ENCODE measurements at places on chromosomes 12 and 14.

DNA sequence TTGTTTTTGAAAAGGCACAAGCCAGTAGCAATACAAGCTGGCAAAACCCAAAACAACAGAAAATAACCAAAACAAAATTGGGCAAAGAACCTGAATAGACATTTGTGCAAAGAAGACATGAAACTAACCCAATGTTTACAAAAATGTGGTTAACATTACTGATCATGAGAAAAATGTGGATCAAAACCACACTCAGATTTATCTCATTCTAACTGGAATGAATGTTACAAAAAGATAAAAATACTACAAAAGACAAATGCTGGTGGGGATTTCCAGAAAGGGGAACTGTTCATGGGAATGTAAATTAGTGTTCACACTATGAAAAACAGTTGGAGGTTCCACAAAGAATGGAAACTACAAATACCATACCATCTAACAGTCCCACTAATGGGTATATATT is 26.6 kb downstream of the ASCL4 start:
- DNase-seq: no peak

GRCh38 chr12:130965214-130965613 is 11.5 kb downstream of the ADGRD1 start:
- DNase-seq: no peak

GRCh38 chr12:108394196-108394595 is 55.1 kb upstream of the CMKLR1 start:
- DNase-seq: no peak

DNA sequence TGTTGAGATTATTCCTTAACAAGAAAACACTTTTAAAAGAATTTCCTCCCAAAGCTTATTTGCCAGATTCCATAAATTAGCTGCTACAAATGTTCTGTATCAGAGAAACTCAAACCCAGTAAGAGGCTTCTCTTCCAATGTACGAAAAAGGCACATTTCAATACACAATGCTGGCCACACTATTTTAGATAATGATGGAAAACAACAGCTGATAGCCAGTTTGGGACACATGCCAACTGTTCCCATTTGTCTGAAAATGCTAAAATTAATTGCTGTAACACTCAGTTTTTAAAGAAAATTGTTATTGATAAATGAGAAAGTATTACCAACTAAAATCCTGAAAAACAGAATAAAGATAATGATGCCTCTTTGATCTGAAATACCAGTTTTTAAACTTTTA is 4.4 kb downstream of the CFL2 start:
- DNase-seq: no peak

GRCh38 chr12:15717940-15718567 is 71.1 kb downstream of the EPS8 start:
- no peak for DNase-seq

- DNase-seq: no peak
Measured at GRCh38 chr14:32497248-32497647, 168.2 kb downstream of the AKAP6 start.

DNA sequence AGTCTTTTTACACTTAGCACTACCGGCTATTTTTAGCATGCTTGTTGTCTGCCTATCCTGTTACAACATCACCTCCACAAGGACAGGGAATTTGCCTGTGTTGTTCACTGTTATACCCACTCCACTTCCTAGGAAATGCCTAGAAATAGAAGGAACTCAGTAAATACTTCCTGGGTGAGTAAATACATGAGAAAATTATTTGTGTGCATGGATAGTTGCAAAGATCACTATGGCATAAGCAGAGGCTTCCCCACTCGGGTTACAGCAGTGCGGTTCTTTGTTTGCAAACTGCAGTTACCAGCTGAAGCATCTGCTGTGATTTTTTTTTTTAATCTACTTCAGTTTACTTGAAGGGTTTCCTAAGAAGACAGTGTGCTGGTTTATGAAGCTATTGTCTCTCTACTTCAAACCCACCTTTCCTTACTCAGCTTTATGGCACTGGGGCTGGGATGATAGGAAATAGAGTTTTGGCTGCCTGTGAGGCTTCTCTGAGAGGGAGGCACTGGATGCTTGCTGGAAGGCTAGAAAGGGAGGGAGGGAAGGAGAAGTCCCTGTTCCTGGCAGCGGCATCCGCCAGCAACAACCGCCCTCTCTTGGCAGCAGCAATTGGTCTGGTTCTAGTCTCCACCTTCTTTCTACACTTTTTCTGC is 29.0 kb downstream of the PDE6H start:
- no peak for DNase-seq

DNA sequence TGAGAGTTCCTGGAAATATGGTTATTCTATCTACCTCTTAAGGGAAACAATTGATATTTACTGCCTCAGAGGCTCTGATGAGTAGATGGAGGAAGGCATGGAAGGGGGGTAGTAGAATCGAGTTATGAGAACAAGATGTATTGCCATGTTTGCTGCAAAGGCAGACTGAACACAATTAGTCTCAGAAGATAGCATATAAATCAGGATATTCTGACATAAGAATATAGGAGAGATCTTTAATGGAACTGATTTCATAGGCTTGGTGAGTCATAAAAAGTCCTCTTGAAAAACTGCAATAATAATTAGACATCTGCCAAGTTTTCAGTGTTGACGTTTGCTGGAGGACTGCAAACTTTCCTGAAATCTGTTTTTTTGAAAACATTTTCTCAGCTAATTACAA is 636.1 kb downstream of the TMTC2 start:
- no peak for DNase-seq

DNA sequence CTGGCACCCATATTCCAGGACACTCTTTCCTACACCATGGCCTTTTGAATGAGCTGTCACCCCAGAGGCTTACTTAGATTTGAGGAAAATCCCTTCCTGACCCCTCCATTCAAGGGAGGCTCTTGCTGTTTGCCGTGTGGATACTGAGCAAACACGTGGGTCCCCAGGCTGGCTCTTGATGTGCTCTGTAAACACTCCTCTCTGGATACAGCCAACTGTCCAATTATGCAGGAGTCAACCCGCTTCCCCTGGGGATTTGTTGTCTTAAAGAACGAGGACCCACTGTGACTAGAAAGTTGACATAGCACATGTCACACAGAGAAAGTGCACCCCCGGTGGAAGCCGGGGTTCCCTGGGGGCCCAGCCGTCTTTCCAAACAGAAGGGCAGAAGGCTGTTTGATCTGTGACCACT is 75.8 kb upstream of the CEP83 start:
- peak; percentile 7 for DNase-seq

DNA sequence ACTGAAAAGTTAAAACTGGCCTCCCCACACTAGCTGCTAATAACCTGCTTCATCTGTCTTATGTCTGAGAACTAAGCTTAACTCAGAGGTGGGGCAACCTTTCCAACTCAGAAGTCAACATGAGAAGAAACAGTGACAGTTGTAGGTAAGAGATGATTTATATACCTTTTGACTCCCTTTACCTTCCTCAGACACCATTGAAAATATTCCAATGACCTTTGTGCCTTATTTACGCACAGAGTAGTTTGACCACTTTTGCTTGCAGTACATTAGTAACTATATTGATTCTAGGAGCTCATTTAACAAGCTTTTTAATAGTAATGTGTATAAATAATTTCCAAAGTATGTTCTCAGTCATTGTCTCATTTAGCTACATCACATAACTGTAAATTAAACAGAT is 77.6 kb downstream of the ALX1 start:
- no peak for DNase-seq

DNA sequence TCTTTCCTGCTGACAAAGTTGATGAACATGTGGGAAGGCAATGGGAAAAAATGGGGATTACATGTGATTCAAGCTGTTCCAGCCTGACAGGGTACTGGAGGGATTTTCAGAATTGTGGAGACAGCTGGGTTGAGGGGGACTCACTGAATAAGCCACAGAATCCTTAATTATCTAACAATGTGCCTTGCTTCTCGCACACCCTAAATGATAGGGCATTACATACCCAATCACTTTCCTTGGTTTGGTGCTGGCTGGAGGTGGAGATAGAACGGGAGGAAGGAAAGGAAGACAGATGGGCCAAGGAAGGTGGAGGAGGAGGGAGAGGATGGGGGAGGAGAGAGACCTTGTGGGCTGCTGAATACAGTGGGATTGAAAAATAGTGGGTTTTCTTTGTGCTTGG is 20.7 kb downstream of the PELI2 start:
- DNase-seq: no peak

DNA sequence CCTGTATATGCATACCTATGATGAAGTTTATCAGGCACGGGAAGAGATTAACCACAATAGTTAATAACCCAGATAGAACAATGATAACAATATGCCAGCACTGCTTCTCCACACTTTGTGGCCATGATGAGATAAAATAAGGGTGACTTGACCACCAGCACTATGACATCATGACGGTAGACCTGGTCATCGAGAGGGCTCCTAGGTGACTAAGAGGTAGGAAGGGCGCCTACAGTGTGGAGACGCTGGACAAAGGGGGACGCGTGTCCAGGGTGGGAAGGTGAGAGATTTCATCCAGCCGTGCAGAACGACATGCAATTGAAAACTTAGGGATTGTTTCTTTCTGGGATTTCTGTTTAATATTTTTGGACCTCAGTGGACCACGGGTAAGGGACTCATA is 221.8 kb upstream of the RTL1 start:
- no peak for DNase-seq

DNA sequence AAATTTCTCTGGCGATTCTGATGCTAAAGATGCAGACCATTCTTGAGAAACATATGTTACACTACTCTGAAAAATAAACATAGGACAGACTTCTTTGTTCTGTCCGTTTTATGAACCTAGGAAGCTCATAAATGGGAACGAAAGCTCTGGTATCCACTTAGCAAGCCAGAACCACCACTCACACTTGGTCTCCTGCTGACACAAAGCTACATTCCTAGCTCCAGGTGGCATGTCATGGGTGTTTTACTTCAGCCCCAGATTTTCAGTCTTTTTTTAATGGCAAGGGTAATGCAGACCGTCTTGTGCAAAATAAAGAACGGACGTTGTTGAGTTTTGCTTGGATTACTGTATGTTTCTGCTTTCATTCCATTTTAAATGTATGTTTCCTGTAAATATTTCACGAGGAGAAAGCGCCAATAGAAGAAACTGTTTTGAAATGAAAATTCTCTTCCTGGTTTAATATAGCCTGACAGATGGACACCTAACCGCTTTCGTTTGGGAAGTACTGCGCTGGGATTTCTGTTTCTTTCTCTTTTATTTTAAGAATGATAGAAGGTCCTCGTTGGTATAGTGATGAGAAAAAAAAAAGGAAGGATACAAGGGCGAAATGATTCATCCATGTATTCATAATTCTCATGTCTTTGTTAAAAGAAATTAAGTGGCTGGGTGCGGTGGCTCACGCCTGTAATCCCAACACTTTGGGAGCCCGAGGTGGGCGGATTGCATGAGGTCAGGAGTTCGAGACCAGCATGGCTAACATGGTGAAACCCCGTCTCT is 871 bp upstream of the COQ5 start:
- peak; percentile 31 for DNase-seq

GRCh38 chr12:118238888-118239287 is 103.0 kb downstream of the PEBP1 start:
- no peak for DNase-seq
